Esophagus mucosa (tissue), 1 donor: ENCODE measurements at places on chromosomes 1 and 21. TPM values are rescaled to one million over a fixed set of nuclear protein-coding genes. Genes with fewer than 3 reads are reported as not detected.
A peak's percentile ranks its signal among the peaks of the same experiment; 100 is the strongest.

DNA sequence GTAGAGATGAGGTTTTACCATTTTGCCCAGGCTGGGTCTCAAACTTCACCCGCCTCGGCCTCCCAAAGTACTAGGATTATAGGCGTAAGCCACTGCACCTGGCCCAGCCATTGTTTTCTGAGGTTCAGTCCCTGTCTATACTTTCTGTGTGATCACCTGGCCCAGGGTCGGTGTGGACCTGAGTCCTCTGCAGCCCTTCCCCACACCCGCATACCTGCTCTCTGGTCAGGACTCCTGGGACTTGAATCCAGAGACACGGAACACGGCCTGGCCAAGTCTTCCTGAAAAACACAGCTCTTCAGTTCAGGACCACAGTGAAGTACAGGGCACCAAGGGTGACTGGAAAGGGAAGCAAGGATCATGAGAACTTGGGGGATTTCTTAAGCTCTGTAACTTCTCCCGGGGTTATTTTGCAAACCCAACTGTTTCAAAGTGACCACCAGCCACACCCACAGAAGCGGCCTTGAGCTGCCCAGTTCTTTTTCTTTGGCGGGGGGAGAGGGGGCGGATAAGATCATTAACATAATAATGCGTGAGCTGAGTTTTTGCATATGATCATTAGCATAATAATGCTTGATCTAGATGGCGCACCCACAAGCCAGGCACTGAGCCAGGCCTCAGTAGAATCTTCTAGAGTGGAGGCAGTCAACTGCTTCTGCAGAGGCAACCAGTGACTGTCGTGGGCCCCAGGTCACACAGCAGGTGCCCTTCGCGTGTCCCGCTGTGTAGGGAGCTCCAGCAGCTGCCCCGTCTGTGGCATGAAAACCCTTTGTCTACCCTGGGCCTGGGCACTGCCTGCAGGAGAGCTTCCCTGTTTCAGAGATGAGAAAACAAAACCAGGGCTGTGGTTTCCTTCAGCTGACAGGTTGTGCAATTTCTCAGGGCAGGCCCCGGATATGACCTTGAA is 1.7 kb upstream of the NADK start:
- ATAC-seq: peak; percentile 2

- ATAC-seq: no peak
These were observed 316 bp downstream of the AP4B1 start for GRCh38 chr1:113904293-113904673.

- peak; percentile 80 for ATAC-seq
These were observed 12.8 kb upstream of the FUBP1 start for GRCh38 chr1:77991638-77992037.

- ATAC-seq: no peak
These were observed 233.3 kb upstream of the C1orf174 start for GRCh38 chr1:4133297-4133938.

- no peak for ATAC-seq
These were observed 244.0 kb upstream of the VAMP3 start for GRCh38 chr1:7526867-7527732.

DNA sequence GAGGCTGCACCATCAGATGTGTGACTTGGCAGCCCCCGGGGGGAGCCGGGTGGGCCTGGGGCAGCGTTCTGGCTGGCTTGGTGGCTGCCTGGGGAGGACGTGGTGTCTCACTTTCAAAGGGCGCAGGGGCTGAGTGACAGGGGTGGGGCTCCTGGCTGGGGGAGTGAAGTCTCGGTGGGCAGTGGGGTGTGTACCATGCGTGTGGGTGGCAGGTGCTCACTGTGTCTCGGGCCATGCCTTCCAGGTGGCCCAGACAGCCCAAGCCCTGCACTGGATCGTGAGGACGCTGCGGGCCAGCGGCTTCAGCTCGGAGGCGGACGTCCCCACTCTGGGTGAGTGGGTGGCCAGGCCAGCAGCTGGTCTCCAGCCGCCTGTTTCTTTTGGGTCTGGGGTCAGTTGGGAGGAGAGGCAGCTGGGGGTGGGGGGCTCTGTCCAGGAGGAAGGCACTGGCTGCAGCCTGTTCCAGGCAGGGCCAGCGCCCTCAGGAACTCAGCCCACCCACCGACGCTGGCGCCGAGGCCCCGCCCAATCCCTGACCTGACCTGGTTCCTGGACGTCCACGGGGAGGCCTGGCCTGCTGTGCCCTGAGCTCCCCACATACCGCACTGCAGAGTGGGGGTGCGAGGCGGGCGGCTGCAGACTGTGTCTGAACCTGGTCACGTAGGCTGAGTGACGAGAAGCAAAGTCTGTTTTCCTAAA is 30.6 kb upstream of the LRRC3 start:
- no peak for ATAC-seq

GRCh38 chr1:237226177-237226944 is 184.4 kb downstream of the RYR2 start:
- no peak for ATAC-seq

DNA sequence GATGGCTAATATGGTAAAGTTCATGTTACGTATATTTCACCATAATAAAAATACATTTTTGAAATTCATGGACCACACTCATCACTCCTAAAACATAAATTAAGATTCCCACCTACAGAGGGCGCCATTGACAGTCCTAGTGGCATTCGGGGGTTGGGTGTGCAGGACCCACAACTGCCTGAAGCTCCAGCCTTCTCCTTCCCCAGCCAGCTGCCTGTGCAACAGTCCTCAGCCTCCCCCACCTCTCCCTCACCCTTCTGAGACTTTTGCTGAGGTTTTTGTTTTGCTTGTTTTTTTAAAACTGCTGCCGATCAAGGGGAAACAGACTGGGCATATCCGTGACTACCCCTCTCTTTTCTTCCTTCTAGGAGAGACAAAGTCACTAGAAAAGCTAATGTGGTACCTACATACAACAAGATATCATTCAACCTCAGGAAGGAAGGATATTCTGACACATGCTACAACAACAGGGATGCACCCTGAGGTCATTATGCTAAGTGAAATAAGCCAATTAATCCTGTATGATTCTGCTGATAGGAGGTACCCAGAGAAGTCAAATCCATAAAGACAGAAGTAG is 9.2 kb upstream of the EVA1C start:
- peak; percentile 59 for ATAC-seq

KRTAP12-1 gene
- not detected for total RNA-seq

CLCNKB gene
- total RNA-seq: not detected
